ENCODE measurements at places on chromosomes 4 and X. TPM values are rescaled to one million over a fixed set of nuclear protein-coding genes. Genes with fewer than 3 reads are reported as not detected.

- DNase-seq, result peak; percentile 8
Measured at GRCh38 chrX:31279359-31279758, 207.5 kb upstream of the FTHL17 start.

DNA sequence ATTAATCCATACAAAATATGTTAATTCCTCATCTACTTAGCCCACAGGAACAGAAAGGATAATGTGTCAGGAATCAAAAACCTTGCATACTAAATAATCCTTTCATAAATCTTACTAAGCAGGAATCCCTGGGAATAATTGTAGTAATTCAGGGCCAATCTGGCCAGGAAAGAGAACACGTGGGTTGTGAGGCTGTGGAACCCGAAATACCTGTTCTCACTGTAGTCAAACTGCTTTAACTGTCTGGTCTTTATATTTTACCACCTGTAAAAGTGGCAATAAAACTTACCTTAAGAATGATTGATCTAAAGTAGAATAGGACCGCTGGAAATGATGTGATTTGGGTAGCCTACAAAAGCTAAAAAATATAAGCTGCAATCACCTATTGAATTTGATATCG is 1620.9 kb downstream of the STIM2 start:
- DNase-seq, result peak; percentile 3

The RASL11B gene
- 0.64 TPM for total RNA-seq

The NLGN4X gene
- not detected for total RNA-seq

GRCh38 chrX:19577181-19577810 is 62.0 kb upstream of the MAP3K15 start:
- DNase-seq, result no peak

The XAGE2 gene
- not detected for total RNA-seq

- no peak for DNase-seq
Measured at GRCh38 chr4:1195109-1195671, 22.8 kb upstream of the SPON2 start.

The JAKMIP1 gene
- not detected for total RNA-seq

GRCh38 chr4:86976801-86977485 is 42.1 kb downstream of the AFF1 start:
- no peak for DNase-seq

The CDKL2 gene
- 2.7 TPM for total RNA-seq

The MAGEA6 gene
- not detected for total RNA-seq

DNA sequence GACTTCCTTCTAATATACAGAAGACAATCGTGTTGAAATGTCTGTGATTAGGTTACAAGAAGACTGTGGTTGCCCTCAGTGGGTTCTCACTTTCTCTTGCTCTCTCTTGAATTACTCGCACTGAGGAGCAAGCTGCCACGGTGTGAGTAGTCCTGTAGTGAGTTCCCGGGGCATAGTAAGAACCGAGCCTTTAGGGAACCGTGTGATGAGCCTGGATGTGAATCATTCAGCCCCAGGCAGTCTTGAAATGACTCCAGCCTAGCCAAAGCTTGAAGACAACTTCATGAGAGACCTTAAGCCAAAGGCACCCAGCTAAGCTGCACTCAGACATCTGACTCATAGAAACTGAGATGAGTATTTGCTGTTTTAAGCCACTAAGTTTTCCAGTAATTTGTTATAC is 292.7 kb downstream of the SPOCK3 start:
- DNase-seq, result no peak

- no peak for DNase-seq
Measured at GRCh38 chrX:64187762-64188150, 17.8 kb downstream of the AMER1 start.

DNA sequence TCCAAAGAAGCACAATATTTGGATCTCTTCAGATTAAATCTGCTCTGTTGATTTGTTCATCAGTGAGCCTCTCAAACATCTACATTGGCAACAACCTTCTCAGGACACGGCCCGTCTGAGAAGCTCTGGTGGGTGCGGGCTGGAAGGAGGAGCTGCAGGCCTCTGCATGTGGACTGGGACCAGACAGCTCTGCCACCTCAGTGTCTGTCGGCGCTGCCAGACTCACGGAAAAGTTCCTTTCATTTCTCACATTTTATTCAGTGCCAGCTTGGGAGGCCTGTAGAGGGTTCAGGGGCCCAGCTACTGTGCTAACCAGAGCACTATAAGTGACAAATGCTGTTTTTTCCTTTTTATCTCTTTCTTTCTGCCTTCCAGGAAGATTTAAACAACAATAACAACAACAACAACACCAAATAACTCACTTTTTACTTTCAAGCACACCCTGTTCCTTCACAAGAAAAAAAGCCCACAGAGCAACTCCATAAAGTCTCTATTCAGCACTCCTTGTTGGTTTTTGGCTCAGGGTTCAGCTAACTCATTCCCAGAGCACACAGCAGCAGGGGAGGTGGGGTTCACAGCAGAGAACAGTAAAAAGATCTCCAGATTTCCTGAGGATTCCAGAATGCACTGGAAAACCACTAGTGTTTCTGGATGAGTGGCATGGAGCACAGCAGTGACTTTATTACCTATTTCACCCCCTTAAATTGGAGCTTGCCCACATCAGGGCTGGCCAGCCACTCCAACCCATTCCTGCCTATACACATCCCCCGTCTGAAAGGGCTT is 23.2 kb upstream of the HOPX start:
- DNase-seq, result no peak

Data from Calu3 (cell line).